ENCODE measurements at places on chromosomes 5 and 9. TPM values are rescaled to one million over a fixed set of nuclear protein-coding genes. Genes with fewer than 3 reads are reported as not detected.
A peak's percentile ranks its signal among the peaks of the same experiment; 100 is the strongest.

- no peak for DNase-seq
These were observed 12.5 kb downstream of the STC2 start for GRCh38 chr5:173315495-173316338.

Gene WDR31
- 7.7 TPM for polyA plus RNA-seq

DNA sequence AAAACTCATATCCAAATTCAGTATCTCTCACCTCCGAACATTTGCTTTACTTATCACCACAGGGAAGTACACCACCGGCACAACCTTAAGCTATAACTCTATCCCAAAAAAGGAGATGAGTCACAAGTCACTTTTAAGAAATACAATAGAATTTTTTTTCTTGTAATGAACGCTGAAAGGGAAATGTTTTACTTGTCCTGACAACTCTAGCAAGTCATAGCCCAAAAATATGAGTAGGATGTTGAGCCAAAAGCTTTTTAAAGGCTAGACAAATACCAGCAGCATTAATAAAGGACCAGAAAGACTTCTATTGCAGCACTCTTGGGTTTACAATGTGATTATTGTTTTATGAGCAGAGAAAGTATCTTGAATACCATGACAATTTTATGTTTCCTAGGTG, 147.3 kb upstream of the FST start:
- DNase-seq, result no peak

Gene GRAMD2B
- polyA plus RNA-seq, result 20.8 TPM

GRCh38 chr5:74673011-74673790, 11.8 kb upstream of the HEXB start:
- no peak for DNase-seq

GRCh38 chr9:109488791-109489492, 9.2 kb downstream of the PTPN3 start:
- no peak for DNase-seq

Gene HARS1
- 71.8 TPM for polyA plus RNA-seq

Gene PGM5
- polyA plus RNA-seq, result 35.6 TPM

GRCh38 chr9:77710316-77710715, 62.2 kb upstream of the GNA14 start:
- DNase-seq, result no peak

Gene GHR
- 20.8 TPM for polyA plus RNA-seq

Gene SLC45A2
- 0.54 TPM for polyA plus RNA-seq

DNA sequence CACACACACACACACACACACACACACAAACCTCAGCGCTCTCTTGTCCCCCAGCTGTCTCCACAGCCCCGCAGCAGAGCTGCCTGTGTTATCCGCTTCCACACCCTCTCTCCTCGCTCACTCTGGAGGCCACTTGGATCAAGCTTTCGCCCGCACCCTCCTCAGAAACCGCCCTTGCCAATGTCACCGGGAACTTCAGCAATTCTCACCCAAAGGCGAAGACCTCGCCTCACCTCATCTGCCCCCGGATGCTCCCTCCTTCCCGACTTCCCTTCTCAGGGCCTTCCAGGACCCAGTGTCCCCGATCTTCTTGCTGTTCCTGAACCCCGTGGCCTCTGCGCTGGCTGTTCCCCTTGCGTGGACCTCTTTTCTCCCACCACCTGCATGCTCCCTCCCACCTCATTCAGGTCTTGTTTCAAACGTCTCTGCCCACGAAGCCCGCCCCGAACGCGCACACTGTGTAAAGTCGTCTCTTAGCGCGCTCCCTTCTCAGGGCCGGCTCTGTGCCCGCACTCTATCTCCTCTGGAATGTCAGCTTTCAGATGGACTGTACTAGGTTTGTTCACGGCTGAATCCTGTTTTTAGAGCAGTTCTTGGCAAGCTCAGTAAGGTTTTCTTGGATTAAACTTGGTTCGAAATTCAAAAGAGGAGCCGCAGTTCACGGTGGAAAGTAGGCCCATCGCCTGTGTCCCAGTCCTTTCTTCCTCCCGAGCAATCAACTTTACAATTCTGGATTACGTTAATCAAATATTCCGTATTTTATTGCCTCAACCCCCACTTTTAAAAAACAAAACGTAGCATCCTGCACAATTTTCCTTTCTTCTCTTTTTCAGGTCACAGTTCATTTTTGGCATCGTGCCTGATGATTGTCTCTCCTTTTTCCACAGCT, 1.0 kb upstream of the TRIM7 start:
- DNase-seq, result no peak

GRCh38 chr5:144583541-144584449, 413.1 kb downstream of the KCTD16 start:
- no peak for DNase-seq

GRCh38 chr5:175741556-175741955, 83.7 kb downstream of the HRH2 start:
- DNase-seq, result no peak

Gene KCNV2
- 0.14 TPM for polyA plus RNA-seq

- DNase-seq, result peak; percentile 70
These were observed 1.0 kb upstream of the ACSL6 start for GRCh38 chr5:132012371-132013005.

DNA sequence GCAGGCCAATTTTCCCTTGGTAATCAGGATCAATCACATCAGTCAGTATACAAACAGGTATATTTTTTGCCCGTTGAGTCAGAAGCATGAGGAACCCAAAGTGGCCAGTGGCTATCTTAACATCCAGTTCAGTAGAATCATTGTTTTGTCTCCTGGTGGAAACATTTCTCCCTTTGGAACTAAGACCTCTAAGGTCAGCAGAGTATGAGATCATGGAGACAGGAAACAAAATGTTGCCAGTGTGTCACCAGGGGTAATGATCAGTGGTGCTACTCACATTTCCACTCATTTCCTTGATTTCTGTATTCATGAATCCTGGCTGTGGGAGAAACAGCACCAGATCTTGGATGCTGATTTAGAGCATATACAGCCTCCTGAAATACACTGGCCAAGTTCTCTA, 553.0 kb downstream of the CSNK1G3 start:
- no peak for DNase-seq

DNA sequence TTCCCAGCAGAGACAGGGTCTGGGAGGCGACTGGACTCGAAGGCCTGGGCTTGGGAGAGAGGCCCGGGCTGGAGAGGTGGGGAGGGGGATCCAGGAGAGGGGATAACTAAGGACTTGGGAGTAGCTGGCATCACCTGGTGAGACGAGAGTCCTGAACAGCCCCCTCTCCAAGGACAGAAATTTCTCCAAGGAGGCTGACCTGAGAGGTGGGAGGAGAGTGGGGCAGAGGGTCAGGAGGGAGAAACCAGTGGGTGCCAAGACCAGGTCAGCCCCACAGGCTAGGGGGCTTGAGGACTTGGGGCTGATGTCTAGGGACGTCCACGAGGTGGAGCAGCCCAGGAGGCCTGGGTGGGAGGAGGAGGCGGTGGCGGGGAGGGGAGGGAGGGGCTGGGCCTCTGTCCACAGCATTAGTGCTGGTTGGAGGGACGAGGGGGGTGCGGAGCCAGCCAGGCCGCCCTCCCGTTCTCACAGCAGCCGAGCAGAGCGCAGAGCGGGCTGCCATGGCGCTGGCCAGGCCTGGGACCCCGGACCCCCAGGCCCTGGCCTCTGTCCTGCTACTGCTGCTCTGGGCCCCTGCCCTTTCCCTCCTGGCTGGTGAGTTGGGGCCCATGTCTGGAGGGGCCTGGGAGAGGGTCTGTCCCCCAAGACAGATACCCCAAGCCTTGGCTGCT, at the start of gene CRB2:
CRB2 (plus strand) TSS at position 437 of the 671 bp plus-strand sequence; CDS start at position 501, 64 bp downstream.
- no peak for DNase-seq

GRCh38 chr9:116271340-116271739, 117.7 kb downstream of the PAPPA start:
- no peak for DNase-seq

GRCh38 chr9:135732569-135733257, 30.7 kb downstream of the KCNT1 start:
- DNase-seq, result no peak

Measured in renal cortex interstitium (tissue), 15 donors.